ENCODE measurements at places on chromosomes 7 and 10.

DNA sequence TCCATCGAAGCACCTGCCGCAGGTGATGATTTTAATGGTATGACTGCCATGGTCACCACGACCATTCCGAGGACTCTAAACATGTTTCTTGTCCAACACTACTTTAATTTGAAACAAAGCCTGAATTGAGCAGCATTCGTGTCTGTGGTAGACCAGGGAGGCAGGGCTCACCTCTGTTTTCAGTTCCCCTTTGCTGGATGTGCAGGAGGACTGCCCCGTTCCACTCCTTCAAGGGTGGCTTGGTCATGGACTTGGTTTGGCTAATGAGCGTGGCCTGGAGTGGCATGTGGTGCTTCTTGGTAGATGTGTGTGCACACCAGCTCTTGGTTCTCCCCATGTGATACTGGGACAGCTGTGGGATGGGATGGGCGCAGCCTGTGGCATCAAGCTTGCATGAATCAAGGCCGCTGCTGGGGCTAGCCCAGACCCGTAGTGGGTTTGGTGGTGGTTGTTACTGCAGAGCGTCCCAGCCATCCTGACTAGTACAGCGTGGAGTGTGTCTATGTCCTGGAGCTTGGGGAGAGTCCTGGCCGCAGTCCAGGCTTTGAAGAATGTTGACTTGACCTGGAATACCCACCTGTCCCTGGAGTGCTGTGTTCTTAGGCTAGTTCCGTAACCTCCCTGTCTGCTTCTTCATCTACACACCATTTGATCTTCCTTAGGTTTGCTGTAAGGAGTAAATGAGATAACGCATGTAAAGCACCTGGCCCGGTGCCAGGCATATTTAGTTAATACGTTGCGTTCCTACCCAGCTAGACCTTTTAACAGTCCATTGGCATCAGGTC, 34.8 kb downstream of the MGMT start:
- no peak for DNase-seq

GRCh38 chr7:88289564-88290025, 17.1 kb downstream of the STEAP4 start:
- DNase-seq = no peak

GRCh38 chr7:459584-460373, 59.9 kb downstream of the PDGFA start:
- no peak for DNase-seq

GRCh38 chr7:80783678-80784327, 135.0 kb downstream of the SEMA3C start:
- DNase-seq = no peak

DNA sequence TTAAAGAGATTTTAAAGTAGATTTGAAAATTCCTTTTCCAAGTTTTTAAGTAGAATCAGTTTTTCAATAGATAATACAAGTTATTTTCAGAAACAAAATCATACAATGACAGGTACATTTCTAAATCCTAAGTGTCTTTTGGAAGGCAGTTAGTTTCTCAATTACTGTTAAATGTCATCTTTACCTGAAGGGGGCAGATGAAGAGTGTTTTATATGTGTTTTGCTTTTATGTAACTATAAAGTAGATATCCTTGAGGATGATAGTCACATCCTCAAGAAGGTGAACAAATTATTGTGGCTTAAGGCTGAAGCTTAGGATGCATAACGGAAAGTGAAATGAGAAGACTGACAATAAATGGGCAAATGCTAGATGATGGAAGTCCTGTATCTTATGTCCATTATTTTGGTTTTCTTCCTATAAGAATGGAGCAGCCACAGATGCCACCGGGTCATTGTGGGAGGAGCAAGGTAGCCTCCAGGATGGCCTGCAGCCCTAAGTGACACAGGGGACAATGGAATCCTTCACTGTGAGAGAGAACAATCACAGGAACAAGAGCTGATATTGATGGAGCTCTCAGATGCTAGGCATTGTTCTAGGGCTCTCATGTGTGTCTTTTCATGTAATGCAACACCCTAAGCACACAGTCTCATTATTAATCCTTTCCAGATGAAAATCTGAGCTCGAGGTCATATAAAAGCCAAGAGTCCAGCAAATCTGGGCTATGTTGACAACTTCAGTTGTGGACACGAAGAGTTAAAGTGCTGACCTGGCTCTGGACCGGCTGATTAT, 14.1 kb upstream of the MKX start:
- DNase-seq = no peak

DNA sequence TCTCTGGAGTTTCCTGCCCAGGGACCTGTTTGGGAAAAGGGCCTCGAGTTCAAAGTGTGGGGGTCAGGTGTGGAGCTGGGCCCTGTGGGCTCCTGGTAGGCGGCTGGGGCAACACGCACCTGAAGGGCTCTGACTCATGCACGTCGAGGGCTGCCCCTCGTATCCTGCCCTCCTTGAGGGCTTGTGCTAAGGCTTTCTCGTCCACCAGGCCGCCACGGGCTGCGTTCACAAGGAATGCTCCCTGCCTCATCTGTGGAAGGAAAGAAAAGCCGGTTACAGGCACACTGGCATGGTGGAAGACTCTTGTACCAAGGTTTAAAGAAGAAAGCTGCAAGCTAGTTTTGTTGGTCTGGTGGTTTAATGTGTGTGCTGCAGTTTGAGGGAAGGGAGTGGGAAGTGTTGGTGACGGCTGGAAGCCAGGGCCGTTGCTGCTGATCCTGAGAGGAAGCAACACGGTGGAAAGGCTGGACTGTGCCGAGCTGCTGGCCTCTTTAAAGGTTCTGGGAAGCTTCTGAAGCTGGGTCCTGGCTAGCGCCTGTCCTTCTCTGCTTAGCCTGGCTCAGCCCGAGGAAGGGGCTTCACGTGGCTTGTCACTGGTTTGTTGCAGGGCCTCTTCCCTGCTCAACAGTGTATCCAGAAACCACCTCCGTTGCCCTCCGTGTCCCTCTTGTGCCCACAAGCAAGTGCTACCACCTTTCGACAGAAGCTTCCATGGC, 52.0 kb downstream of the ZRANB1 start:
- DNase-seq = peak; percentile 50

- DNase-seq = no peak
Observed at GRCh38 chr10:110503528-110504110, 5.9 kb downstream of the DUSP5 start.

- DNase-seq = no peak
Observed at GRCh38 chr10:80924063-80924952, 386.6 kb downstream of the SH2D4B start.

- no peak for DNase-seq
Observed at GRCh38 chr7:70325509-70326101, 727.3 kb downstream of the AUTS2 start.

GRCh38 chr10:5457741-5458140, 41.6 kb downstream of the CALML5 start:
- DNase-seq = no peak

DNA sequence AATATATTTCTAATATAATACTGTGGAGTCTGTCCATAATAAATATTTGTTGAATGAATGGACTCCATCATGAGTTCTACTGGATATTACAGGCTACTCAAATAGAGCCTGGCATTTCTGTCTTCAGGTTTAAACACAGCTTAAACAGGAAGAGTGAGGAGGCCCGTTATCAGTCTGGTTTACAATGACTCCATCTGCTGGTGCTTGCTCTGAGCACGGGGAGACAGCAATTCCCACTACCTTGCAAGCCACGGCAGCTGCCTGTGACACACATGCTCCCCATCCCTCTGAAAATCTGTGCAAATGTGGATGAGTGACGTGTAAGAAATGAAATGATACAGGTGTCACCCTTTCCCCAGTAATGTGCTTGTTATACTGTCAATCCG, 293.5 kb upstream of the IMMP2L start:
- no peak for DNase-seq

- no peak for DNase-seq
Observed at GRCh38 chr10:97416565-97416964, 9.4 kb upstream of the PGAM1 start.

GRCh38 chr7:41911792-41912191, 208.9 kb upstream of the INHBA start:
- DNase-seq = no peak

GRCh38 chr10:24292304-24293293, 83.7 kb downstream of the KIAA1217 start:
- DNase-seq = no peak

- no peak for DNase-seq
Observed at GRCh38 chr10:132678436-132679216, 107.3 kb downstream of the NKX6-2 start.
